ENCODE measurements at places on chromosomes 12 and 14.

- DNase-seq = no peak
Measured at GRCh38 chr14:60656686-60657455, 7.6 kb upstream of the SIX1 start.

GRCh38 chr12:106743270-106743988, 31.1 kb upstream of the RIC8B start:
- DNase-seq = no peak

DNA sequence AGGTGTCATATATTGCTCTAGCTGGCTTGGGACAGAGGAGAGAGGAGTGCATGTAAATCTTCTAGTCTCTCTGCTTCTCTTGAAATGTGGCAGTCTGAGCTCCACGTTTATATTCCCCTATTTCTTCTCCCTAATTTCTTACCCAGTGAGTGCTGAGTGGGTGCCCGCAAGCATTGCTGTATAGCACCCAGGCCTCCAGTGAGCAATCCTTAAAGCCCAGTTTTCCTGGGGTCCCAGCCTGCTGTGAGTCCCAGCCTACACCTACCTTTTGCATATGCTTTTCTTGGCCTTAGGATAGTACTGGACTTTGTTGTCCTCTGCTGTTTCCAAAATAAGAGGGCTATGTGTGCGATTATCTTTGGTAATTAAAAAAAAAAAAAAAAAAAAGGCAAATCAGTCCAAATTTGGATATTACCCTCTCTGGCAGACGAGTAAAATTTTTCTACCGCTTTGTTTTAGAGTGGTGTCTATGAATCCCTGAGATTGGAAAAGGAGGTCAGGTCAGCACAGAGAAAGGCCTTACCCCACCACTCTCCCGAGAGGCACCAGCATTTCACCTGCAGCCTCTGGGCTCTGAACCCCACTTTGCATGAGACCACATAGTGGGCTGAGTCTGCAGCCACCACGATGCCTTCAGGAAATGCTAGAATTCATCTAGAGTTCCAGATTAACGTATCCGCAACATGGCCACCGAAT, 1.1 kb downstream of the MGST1 start:
- DNase-seq = no peak

- no peak for DNase-seq
Measured at GRCh38 chr12:58269476-58269875, 328.1 kb downstream of the ATP23 start.

DNA sequence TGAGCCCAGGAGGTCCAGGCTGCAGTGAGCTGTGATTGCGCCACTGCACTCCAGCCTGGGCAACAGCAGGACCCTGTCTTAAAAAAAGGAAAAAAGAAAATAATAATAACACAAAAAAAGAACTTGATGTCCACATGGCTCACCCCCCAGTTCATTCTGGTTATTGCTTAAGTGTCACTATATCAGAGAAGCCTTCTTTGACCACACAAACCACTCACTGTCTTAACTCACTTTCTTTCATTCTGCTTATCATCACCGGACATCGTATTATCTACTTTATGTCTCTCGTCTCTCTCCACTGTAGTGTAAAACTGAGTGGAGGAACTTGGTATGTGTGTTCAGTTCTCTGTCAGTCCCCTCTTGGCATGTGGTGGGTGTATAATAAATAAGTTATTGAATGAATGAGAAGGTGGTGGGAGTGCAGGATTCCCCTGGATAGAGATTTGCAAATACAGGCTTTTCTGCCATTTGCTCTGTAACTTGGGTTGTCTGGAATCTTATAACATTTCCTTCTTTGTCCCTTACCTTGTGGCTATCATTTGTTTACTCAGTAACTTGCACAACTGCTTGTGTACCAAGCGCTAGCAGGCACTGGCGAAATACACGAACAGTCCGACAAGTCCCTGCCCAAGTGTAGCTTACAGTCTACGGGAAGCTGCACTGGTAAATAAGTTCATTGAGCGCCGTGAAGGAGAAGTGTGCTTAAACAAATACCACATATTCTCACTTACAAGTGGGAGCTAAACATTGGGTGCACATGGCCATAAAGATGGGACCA, 86.6 kb upstream of the TRAF3 start:
- no peak for DNase-seq

GRCh38 chr12:69337311-69338090, 10.7 kb upstream of the LYZ start:
- DNase-seq = no peak

DNA sequence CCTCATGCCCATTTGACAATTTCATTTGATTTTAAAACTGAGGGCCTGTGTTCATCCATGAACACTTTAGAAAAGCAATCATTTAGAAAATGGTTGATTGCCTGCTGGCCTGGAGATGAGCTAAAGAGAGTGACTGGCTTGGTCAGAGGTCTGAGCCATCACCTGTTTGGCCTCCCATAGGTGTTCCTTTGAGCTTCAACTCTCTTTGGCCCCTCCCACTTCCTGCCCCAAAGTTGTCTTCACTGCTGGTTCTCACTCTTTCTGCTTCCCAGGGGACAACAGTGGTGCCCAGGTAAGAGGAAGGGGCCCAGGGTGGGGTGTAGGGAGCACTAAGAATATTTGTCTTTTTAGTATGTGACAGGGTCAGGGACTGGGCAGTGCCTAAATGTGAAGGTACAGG, 4.9 kb upstream of the TCP11L2 start:
- no peak for DNase-seq

- DNase-seq = no peak
Measured at GRCh38 chr12:58765076-58765475, 155.2 kb downstream of the LRIG3 start.

- no peak for DNase-seq
Measured at GRCh38 chr12:132263061-132263360, 66.4 kb downstream of the GALNT9 start.

All from stimulated activated CD4-positive, alpha-beta T cell treated with anti-CD3 and anti-CD28 coated beads, Interleukin-12 subunit alpha, Interleukin-12 subunit beta, amount 100 ng/mL, for 24 hours (primary cell).